ENCODE measurements at places on chromosomes 1 and 21.

DNA sequence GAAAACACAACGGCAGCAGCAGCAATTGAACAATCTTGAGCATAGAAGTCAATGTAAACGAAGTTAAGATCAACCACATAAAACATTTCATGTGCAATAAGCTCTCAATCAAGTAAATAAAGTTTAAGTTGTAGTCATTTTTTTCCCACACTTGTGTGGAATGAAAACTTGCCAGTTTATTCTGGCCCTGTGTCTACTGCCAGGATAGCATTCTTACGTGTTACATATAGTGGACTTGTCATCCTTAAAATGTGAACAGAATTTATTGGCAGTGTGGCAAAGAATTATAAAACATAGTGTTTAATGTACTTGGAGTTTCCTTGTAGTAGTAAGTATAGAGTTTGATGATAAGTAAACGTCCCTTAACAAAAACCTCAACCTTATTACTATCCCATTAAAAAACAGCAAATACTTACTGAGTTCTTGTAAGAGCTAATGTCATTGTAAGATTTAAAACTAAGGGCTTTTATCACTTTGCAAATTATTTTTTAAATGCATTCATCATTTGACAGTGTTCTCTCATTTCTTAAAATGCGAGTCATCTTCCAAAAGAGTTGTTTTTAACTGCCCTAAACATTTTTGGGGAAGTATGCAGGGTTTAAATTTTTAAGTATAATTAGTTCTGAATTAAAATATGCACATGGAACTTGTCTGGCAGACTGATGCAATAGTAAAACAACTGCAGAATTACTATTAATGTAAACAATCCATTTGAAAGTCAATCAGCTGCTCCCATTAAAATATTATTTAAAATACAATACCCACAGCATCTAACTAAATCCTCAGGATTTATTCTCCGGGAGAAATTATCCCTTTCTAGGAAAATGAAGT, 7.9 kb downstream of the COX20 start:
- DNase-seq = no peak

- DNase-seq = no peak
Measured at GRCh38 chr1:212607913-212608391, 609 bp upstream of the ATF3 start.

DNA sequence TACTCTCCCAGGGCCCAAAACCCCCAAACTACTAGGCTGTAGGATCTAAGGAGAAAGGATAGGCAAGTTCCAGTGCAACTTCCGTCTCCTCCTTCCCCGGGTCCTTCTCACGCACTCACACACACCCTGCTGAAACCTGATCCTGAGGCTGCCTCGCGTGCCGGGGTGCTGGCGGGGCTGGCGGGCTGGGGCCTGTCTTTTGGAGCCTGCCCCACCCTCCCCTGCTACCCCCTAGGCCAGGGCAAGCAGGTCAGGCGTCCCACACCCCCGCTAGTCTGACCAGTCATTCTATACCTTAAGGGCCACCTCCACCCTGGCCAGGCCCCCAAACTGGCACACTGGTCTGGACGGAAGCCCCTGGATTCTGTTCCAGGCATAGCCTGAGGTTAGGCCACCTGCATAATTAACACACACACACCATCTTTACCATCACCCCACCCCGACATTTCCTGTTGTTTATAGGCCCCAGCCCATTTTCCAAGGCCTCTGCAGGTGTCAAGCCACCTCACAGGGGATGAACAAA, 48.3 kb upstream of the ARTN start:
- DNase-seq = no peak

DNA sequence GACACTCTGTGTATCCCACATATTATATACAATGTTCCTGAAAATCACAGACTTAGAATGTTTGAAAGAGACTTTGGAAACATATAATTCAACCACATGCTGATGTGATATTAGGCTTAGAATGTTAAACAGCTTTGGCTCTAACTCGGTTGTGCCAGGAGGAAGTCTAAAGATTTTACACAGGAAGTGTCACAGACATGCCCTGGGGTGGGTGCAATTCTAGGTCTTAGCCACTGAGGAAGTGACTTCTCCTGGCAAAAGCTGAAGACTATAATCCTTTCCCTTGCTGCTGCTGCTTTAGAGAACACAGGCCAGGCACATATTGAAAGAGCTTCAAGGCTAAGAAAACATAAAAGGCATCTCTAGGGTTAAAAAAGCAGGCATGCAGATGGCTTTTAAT, 51.0 kb downstream of the RPL5 start:
- DNase-seq = no peak

GRCh38 chr1:180310095-180310494, 80.0 kb downstream of the LHX4 start:
- DNase-seq = no peak

- DNase-seq = no peak
Measured at GRCh38 chr1:234970731-234971476, 157.7 kb downstream of the TOMM20 start.

GRCh38 chr1:29920316-29920715, 684.0 kb downstream of the PTPRU start:
- DNase-seq = no peak

DNA sequence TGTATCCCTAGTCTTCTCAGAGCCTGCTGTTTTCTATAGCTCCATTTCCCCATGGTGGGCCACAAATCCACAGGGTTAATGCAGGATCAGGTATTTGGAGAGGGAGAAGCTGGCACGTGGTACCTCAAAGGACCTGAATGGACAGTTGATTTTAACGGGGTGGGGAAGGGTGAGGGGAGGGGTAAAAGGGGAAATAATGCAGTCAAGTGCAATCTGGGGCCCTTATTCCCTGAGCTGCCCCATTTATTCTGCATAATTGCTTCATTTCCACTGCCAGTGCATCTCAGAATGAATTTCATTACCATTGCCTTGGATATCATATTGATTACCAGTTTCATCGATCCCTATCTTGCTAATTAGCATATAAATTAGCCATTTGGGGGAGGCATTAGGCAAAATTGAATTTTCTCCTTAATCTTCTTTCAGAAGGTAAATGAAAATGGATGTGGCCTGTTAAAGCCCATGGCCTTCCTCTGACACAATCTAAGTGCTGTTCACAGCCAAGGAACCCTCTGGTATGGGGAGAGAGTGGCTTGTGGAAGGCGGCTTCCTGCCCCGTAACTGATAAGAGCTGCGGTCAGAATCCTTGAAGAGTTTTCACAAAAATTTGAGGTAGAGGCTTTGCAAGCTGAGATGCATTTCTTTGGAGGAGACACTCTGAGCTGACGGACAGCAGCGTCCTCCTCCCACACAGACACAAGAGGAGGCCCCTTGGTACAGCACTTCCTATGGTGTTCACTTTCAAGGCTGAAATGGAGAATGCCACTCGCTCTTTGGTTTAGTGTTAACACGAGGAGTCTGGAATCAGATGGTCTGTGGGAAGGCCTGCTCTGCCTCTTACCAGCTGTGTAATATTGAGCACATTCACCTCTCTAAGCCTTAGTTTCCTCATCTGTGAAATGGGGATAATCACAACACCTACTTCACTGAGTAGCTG, 34.4 kb downstream of the PHC2 start:
- DNase-seq = no peak

DNA sequence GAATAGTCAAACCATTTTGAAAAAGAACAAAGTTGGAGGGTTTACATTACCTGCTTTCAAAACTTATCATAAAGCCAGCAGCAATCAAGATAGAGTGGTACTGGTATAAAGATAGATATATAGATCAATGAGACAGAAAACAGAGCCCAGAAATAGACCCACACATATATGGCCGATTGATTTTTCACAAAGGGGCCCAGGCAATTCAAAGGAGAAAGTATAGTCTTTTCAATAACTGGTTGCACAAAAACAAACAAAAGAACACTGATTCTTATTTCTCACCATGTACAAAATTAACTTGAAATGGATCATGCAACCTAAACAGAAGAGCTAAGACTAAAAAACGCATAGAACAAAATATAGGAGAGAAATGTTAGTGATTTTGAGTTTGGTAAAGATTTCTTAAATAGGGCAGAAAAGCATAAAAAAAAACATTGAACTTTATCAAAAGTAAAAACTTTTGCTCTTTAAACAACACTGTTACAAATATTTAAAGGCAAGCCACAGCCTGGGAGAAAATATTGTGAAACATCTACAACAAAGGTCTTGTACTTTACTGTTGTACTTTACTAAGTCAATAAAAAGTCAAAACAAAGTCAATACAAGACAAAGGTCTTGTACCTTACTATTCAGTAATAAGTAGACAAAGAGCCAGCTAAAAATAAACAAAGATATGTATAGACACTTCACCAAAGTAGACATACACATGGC, 50.2 kb downstream of the ST3GAL3 start:
- DNase-seq = no peak

GRCh38 chr1:203447151-203447550, 28.5 kb upstream of the PRELP start:
- DNase-seq = no peak

- peak; percentile 78 for DNase-seq
Measured at GRCh38 chr1:84781946-84782771, 91.9 kb upstream of the SSX2IP start.

- no peak for DNase-seq
Measured at GRCh38 chr1:67532452-67533216, 102.4 kb upstream of the SERBP1 start.

DNA sequence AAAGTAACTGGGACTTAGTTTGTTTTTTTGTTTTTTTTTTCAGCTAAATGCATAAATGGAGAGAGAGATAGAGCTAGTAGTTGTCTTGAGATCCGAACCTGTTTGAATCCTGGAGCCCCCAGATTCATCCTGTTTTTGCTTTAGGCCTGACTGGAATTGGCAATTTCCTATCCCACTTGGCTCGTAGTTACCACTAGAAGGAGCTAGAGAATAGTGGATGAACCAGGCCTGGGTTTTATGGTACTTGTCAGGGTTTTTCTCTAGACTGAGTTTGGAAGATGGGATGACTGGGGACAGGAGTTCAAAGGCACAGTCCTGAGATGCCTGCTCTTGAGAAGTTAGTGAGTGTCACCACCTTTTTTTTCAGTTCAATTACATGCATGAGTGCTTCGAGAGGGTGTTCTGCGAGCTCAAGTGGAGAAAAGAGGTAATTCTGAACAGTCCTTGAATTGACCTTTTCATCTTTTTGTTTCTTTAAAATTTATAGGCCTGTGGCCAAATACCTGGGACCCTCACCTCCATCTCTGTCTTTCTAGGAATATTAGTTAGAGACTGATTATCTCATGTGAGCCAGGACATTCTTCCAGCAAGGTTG, 23.4 kb downstream of the CELF3 start:
- no peak for DNase-seq

DNA sequence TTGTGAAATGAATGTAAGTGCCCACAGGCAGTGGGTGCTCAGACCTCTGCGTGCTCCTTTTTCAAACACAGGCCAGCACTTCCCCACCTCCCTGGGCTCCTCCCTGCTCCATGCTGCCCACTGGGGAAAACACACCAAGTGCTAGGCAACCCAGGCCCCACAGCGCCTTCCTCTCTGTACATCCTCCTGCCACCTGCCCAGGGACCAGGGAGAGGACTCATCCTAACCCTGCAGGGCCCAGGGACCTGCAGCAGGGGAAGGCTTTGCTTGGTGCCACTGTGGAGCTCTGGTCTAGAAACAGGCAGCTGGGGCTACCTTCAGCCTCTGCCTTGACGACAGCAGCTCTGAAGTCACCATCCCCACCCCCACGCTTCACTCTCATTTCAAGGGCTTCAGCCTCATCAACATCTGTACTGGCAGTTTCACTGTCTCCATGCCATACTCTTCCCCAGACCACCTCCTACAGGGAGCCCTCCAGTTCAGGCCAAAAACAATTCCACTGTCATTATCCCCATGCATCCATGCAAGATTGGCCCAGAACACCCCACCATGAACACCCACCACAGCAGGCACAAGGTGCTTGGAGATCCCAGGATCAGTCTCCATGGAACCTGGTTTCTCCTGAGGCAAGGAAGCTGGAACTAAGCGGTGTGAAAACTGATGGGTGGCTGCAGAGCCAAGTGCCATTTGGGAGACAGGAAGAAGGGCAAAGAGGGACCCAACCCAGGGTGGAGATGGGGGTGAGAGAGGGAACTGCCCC, 1.1 kb downstream of the IGSF8 start:
- no peak for DNase-seq

- DNase-seq = no peak
Measured at GRCh38 chr1:169872906-169873305, 20.8 kb downstream of the SCYL3 start.

- no peak for DNase-seq
Measured at GRCh38 chr1:2971609-2972008, 49.7 kb upstream of the ACTRT2 start.

- DNase-seq = no peak
Measured at GRCh38 chr1:20063861-20064292, 6.1 kb upstream of the PLA2G5 start.

- no peak for DNase-seq
Measured at GRCh38 chr1:54047384-54048305, 5.4 kb downstream of the TMEM59 start.

DNA sequence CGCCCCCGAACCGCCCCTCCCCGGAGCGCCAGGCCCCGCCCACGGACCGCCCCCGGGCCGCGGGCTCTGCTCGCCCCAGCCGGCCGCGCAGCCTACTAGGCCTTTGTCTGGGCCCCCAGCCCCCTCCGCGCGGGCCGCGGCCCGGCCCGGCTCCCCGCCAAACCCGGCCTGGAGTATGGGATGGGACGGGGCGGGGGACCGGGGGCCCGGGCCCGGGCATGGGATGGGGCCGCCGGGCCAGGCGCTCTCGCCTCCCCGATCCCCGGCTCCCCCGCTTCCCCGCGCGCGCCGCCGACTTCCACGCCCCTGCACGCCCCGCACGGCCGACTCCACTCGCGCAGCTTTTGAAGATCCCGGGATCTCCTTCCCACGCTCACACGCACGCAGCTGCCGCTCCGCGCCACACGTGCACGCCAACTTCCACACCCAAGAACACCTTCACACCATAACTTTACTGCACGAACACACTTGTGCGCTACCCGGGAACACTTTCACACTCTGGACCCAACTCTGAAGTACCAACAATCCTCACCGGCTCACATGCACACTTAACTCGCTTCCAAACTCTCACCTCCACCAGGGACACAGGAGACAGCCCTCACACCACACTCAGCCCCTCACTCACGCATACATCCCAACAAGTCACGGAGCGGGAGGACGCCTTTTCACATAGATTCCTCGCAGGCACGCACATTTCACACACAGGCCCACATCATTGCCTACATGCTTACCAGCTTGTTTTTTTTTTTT, 437 bp upstream of the HSPG2 start:
- DNase-seq = peak; percentile 81

DNA sequence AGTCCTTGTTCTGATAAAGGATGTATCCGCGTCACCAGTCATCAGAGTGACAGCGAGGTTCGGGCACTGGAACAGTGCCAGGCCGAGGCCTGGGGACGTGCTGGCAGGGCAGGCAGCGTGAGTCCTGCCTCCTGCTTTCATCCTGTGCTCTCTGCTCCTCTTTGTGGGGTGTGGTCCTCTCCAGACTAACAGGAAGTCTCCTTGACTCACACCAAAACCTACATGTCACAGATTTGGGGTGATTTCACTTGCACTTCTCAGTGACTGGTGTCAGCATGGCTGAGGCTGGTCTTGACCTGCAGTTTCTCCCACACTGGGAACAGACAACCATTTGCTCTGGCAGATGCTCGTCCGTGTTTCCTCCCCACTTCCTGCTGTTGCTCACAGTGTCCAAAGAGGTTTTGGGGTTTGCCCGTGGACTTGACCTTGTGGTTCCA, 8.8 kb upstream of the NLRP3 start:
- no peak for DNase-seq

Data from liver (tissue), 10 donors.